ENCODE measurements at places on chromosomes 1 and 21.

DNA sequence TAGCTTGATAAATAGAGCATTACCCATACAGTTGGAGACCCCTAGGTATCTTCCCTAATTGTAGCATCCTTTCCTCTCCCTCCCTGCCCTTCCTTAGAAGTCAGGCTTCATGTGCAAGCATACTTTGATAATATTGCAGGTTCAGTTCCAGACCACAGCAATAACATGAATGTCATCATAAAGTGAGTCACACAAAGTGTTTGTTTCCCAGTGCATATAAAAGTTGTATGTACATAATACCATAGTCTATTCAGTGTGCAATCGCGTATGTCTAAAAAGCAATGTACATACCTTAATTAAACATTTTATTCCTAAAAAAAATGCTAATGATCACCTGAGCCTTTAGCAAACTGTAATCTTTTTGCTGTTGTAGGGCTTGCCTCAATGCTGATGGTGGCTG lies 33.4 kb upstream of the KAZN start:
- no peak for DNase-seq

- DNase-seq = no peak
Observed at GRCh38 chr1:76418531-76418930, 344.0 kb downstream of the ST6GALNAC3 start.

GRCh38 chr1:107228704-107229371 lies 88.0 kb downstream of the NTNG1 start:
- DNase-seq = no peak

DNA sequence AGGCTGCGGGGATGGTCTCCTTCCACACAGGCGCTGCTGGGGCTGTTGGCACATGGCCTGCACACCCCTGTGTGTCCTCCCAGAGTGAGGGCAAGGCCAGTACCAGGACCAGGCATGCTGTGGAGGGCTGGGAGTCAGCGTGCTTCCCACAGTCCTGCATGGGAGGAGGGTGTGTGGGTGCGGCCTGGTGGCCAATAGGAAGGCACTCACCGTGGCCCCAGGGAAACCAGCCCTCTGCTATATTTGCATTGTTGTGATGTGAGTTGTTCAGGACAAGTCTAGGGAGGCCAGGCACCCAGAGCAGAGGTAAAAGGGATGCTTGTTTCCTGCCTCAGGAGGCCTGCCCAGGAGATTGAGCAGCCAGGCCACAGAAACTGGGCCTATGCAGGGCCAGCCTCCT lies 59.5 kb downstream of the S100B start:
- no peak for DNase-seq

GRCh38 chr1:231616667-231617066 lies 9.9 kb upstream of the DISC1 start:
- DNase-seq = no peak

DNA sequence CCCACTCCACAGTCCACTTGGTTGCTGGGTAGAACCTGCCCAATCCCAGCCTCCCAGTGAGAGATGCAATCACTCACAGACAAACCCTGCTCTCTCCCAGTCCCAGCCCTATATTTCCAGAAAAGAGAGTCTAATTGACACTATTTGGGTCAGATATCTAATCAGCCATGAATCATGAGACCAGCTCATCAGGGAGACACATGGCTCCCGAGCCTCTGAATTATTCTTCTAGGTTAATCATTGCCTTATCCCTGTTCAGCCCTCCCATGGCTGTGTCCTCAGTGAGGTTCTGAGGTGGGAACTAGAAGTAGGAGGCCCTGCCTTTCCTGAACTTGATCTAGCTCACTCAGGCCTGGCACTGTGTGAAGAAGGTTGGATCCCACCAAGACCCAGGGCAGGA lies 49.9 kb upstream of the ZC3H12A start:
- DNase-seq = no peak

DNA sequence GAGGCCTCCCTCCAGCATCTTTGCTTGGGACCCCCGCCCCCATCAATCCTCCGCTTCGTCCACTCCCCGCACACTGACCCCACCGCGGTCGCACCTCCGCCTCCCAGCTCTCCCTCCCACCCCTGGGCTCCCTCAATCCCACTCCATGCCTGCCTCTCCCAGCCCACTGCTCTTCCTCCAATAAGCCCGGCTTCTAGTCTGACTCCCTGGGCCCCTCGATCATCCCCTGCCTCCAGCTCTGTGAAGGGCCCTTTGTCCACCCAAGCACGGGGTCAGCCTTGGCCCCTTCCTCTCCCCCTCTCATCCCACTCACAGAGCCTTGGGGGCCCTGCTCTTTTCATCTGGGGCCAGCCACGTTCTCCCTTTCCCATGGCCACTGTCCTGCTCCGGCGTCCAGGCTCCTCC lies 1.5 kb upstream of the TMEM200B start:
- DNase-seq = no peak

DNA sequence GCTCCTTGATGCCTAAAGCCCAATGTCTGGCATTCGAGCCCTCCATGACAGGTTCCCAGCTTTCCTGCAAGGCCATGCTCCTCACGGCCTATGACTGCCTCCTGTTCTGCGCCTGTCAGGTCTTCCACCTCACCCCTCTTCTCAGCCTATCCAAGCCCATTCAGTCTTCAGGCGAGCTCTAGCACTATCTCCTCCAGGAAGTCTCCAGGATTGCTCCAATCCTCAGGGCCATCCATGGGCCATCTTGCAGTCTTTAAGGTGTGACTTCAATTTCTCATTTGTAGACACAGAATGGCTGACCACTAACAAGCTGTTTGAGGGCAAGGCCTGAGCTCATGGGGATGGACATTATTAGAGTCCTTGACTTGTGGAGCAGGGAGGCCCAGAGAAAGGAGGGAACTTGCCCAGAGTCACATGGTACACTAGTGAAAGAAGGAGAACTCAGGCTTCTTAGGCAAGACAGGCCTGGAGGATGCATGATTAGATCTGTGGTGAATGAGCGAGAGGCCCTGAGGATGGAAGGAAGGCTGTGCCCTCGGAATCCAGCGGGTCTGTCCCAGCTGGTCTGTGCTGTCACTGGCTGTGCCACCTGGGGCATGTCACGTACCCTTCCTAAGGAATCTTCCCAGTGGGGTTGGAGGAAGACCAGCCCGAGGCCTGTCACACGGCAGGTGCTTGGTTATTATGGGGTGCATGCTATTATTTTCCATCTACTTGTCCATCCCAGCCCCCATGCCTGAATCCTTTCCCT lies 1.2 kb upstream of the ACOT11 start:
- peak; percentile 82 for DNase-seq

GRCh38 chr1:96723377-96723776 lies 1.8 kb downstream of the PTBP2 start:
- DNase-seq = no peak

GRCh38 chr1:177413982-177414596 lies 243.3 kb downstream of the BRINP2 start:
- DNase-seq = no peak

DNA sequence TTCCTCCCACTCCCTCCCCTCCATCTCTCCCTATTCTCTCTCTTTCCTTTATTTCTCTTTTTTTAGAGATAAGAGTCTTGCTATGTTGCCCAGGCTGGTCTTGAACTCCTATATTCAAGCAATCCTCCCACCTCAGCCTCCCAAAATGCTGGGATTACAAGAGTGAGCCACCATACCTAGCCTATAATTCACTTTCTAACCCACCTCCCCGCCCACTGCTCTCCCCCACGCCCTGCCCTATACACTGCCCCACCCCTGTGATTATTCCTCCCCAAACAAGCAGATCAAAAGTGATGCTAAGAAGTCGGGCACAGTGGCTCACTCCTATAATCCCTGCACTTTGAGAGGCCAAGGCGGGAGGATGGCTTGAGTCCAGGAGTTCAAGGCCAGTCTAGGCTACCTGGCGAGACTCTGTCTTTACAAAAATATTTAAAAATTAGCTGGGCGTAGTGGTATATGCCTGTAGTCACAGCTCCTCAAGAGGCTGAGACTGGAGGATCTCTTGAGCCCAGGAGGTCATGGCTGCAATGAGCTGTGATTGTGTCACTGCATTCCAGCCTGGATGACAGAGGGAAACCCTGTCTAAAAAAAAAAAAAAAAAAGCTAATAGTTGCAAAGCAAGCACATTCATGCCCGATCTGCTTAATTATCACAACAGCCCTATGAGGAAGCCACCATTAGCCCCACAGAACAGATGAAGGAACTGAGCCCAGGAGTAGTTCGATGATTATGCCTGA lies 12.8 kb upstream of the E2F2 start:
- DNase-seq = no peak

DNA sequence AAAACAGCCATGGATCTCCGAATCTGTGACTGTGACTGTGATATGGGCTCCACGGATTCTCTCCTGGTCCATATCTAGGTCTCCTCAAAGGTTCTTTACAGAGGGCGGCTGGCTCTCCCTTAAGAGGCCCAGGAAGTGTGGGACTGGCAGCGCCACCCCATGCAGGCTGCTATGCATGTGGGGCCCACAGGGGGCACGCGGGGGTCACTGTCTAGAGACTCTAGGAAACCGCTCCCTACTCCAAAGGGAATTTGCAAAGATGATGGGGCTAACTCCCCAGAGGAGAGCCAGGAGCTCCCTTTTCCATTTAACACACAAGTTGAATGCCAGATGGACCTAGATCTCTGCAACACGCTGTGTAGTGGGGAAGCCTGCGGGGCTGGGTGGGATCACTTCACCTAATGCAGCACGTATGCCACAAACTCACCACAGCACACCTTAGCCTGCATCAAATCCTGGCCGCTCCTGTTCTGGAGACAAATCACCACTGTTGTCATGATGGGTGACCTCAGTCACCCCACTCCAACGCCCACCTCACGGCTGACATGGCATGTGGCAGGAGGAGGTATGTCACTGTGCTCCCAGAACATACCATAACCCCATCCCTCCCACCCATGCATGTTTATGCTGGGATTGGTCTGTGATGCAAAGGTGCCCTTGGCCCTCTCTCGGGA lies 61.7 kb downstream of the SLC45A1 start:
- no peak for DNase-seq

DNA sequence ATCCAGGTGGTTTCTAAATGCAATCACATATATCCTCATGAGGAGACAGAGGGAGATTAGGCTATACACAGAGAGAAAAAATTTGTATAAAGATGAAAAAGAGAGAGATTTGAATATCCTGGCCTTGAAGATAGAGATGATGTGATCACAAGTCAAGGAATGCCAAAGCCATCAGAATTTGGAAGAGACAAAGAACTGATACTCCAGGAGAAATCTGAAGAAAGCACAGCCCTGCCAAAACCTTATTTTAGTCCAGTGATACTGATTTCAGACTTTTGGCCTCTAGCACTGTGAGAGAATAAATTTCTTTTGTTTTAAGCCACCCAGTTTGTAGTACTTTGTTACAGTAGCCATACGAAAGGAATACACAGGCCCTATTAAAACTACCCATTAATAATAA lies 33.4 kb downstream of the DOCK7 start:
- DNase-seq = no peak

- no peak for DNase-seq
Observed at GRCh38 chr21:41481191-41481590, 26.8 kb downstream of the TMPRSS2 start.

GRCh38 chr1:110964455-110964903 lies 757 bp upstream of the LRIF1 start:
- DNase-seq = no peak

DNA sequence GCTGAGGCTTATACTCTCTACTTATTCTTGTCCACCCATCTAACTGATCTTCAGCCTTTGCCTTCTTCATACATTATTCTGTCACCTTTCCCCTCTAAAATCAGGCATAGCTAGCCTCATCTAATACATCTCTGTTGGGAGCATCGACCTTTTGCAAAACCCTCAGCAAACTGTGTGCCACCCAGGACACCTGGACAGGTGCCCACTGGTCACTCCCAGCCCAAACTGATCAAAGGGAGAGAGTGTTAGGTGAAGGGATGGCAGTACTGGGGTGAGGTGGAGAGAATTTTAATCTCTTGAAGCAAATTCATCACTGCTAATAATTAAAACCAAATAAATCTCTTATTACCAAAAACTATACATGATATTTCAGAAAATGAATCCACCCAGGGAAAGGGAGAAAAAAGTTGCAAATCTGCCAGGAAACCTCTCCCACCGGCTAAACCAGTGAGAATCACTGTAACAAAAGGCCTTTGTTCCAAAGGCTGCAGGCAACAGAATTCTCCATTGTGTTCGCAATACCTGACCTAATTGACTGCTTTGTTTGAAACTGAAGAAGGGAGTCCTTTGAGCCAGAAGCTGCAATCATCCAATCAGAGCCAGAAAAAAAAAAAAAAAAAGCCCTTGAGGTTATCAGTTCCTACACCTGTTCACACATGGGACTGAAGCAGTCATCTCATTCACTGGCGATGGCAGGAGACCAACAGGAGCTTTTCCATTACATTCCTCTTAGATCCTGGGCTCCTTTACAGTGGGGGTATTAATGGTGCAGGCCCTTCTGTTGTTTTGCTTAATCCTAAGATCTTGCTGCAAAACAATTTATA lies 172.6 kb downstream of the APP start:
- no peak for DNase-seq

GRCh38 chr21:34715518-34715917 lies 46.7 kb downstream of the CLIC6 start:
- no peak for DNase-seq

GRCh38 chr1:40361201-40361600 lies 12.3 kb upstream of the SMAP2 start:
- no peak for DNase-seq

DNA sequence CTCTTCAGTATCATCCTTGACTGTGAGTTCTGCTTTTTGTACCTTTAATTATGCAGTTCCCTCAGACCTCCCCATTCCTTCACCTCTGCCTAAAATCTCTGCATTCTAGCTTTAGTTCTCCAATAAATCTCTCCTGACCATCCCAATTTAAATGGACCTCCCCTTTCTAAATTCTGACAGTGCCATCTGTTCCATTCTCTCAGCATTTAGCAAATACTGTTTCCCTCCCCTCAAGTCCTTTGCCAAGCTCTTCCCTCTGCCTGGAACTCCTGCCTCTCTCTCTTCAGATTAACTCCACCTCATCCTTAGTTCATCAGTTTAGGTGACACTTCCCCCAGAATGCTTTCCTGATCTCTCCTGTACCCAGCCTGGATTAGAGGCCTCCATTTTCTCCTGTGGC lies 54.0 kb upstream of the JUN start:
- DNase-seq = no peak

GRCh38 chr1:204198348-204199340 lies 2.4 kb upstream of the KISS1 start:
- DNase-seq = no peak
